ENCODE measurements at places on chromosomes 16 and 17. TPM values are rescaled to one million over a fixed set of nuclear protein-coding genes. Genes with fewer than 3 reads are reported as not detected.

GPR139 gene
- not detected for total RNA-seq

KRTAP1-5 gene
- total RNA-seq = not detected

CSH1 gene
- not detected for total RNA-seq

GUCY2D gene
- total RNA-seq = not detected

MT4 gene
- total RNA-seq = not detected
